ENCODE measurements at places on chromosomes 1 and 21.
A peak's percentile ranks its signal among the peaks of the same experiment; 100 is the strongest.

- DNase-seq = no peak
Observed at GRCh38 chr1:77831976-77832711, 52.7 kb downstream of the MIGA1 start.

GRCh38 chr1:98099501-98099900, 178.7 kb upstream of the DPYD start:
- no peak for DNase-seq

DNA sequence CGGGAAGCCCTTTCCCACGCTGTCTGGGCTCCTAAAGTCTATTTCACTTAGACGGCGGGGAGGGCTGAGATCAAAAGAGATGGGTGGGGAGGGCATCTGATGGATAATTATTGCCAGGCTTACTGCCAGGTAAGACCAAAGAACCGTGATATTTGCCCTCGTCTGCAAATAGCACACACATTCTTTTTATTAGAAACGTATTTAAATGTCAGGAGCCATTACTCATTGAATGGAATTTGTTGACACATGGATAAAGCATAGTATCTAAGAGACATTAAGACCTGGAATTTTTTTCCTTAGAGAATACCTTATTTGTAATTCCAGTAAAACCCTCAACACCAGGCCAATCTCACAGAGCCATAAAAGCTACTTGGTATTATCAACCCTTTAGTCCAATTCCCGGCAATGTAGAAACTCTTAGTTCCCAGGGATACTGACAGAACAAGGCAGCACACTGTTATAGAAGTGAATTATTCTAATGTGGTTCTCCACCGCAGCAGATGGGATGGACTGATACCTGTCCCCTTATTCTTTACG, 10.6 kb downstream of the URB1 start:
- DNase-seq = no peak

DNA sequence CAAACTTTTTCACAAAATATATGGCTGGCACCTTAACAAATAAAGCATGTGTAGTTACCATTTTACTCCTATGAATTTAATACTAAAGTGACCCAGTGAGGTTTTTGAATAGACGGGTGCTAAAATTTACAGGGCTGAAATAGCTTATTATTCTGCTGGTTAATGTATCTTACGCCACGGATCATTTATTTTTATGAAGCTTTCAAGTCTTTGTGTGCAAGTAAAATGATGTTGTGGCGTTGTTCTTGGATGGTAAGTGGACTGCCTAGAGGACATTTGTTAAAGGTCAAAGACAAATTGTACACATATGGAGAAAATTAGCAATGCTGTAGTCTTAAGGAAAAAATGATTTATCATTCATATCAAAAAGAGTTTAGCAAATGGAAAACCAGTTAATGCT, 22.8 kb downstream of the INSL5 start:
- no peak for DNase-seq

GRCh38 chr1:52502789-52503188, 50.1 kb downstream of the TUT4 start:
- DNase-seq = no peak

- DNase-seq = peak; percentile 18
Observed at GRCh38 chr1:212487774-212488435, 55.2 kb downstream of the NENF start.

- no peak for DNase-seq
Observed at GRCh38 chr1:154847891-154848290, 22.2 kb downstream of the KCNN3 start.

- no peak for DNase-seq
Observed at GRCh38 chr1:23479666-23479941, 4.4 kb downstream of the ASAP3 start.

DNA sequence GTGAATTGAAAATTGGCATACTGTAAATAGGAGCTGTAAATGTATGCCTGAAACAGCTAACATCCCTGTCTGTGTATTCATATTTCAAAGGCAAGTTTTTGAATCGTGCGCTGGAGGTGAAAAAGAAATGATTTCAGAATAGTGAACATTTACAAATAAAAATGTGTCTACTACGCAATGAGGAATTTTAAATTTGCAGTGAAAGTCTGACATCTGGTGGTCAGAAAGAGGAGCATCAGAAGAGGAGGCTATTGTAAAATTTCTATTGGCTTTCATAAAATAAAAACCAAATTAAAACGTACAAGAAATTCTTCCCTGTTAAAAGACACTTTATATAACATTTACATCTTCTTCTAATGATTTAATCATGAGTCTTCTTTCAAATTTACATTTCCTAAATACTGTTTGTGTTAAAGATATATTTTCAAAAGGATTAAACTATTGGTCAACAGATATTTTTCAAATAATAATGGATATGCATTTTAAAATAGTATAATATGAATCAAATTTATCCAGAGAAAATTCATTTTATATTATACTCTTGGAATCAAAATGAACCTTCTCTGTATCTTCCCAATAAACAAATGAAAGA, 113.7 kb upstream of the RRP15 start:
- no peak for DNase-seq

GRCh38 chr1:95308276-95309030, 74.4 kb downstream of the RWDD3 start:
- DNase-seq = no peak

DNA sequence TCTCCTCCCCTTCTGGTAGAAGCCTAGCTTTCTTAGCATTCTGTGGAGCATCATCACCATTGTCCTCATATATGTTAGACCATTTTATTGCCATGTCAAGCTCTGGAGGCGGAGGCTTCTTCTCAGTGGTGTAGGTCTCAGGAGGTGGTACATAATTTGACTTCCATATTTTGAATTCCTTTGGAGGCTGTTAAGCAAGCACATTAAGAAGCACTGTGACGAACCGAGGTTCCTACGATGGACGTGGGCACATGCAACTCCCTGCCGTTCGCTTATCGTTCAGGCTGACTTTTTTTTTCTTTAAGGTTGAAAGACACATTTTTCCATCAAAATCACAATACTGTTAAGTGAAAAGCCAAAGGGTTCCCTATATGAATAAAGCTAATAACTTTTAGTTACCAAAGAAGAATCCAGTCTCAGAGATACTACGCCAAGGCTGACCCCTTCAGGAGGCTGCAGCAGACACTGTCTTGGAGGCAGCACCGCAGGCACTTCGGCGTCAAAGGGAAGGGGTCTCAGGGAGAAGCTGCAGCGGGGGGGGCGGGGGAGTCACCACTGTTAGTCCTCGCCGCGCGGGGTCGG, 835 bp downstream of the C1orf52 start:
- no peak for DNase-seq

- DNase-seq = no peak
Observed at GRCh38 chr1:95941121-95941798, 707.2 kb downstream of the RWDD3 start.

DNA sequence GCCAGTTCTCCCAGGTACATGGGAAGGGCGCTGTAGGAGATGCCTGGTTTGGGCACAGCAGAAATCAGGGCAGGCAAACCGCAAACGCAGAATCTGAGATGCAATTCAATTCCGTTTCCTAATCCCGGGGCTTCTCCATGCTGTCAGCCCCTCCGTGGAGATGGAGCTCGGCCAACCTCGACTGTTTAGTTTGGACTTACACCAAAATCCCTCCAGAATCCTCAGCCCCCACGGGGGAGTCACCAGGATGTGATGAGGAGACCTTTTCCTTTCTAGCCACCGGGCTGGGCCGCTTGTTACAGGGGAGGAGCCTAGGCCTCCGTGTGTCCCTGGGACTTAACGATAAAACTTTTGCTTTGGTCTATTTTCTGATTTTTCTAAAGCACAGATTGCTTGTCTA, 7.9 kb downstream of the SLC2A7 start:
- DNase-seq = no peak

- no peak for DNase-seq
Observed at GRCh38 chr1:196550731-196551130, 57.5 kb downstream of the KCNT2 start.

DNA sequence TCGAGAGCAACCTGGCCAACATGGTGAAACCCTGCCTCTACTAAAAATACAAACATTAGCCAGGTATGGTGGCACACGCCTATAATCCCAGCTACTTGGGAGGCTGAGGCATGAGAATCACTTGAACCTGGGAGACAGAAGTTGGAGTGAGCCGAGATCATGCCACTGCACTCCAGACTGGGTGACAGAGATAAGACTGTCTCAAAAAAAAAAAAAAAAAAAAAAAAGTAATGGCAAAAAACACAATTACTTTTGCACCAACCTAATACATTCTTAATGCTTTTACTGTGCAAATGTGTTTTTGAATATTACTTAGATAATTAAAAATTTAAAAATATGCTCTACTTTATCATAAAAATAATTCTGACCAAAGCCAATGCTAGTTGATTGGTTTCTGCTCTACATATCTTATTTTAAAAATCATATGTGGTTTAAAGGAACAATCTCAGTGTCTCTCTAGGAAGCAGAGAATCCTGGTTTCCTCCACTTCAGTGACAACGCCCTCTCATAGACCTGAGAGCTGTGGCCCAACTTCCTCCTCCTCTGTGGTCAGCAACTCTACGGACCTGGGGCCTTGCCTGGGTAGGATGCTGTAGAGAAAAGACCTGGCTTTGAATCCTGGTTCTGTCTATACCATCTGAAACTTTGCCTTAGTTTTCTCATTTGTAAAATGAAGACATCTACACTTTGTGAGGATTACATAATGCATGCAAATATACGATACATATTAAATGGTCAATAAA, 64.7 kb downstream of the TGFBR3 start:
- no peak for DNase-seq

DNA sequence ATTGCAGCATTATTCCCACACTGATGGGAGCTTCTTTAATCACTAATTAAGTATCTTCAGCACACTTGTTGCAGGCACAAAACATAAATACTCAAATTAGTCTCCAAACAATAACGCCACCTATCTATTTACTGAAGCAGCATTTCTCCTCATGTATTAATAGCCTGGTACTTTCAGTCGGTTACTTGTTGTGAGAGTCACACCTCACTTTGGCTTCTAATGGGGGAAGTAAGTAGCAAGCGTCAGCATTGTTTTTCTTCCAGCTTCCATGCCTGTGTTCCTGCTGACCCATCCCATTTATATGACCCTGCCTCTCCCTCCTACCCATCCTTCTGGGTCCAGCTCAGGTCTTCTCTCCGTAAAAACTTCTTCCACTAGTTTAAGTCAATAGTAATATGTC, 31.9 kb upstream of the DENND1B start:
- DNase-seq = no peak

DNA sequence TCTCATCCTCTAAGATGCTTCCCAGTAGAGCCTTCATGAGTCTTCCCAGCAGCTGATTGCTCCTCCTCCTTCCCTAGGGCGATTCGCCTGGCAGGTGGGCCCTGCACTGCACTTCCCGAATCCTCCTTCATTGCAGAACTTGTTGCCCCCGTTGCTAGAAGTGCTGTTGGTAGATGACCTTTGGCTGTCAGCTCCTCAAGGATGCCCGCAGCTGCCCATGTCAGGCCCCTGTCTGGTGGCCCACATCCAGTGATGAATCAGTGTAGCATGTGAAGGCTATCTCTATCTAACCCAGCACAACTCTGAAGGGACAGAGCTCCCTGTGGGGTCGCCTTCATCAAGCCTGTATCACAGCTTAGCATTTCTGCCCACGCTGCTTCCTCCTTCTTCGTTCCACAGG, 52.1 kb upstream of the F3 start:
- no peak for DNase-seq

DNA sequence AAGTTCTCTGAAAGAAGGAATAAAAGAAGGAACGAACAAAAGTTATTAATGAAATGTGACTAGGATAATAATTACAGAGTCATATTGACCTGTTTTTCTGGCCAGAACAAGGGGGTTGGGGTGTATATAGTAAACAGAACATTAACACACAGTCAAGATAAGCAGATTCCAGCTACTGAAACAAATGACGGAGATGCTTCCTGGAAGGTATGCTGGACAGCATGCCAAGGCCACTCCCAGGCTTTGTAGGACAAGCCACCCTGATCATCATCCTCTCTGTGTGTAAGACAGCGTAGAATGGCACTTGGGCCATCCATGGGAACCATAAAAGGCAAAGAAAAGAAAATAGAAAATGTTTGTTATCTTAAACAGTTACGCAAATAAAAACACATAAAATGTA, 120.7 kb downstream of the TGFBR3 start:
- no peak for DNase-seq

- DNase-seq = no peak
Observed at GRCh38 chr1:201110616-201111015, 1.6 kb downstream of the CACNA1S start.

- DNase-seq = no peak
Observed at GRCh38 chr1:165129568-165130164, 226.8 kb downstream of the LMX1A start.

GRCh38 chr1:5751163-5751540, 241.1 kb downstream of the NPHP4 start:
- no peak for DNase-seq

- DNase-seq = no peak
Observed at GRCh38 chr1:181117648-181118449, 29.3 kb downstream of the IER5 start.

DNA sequence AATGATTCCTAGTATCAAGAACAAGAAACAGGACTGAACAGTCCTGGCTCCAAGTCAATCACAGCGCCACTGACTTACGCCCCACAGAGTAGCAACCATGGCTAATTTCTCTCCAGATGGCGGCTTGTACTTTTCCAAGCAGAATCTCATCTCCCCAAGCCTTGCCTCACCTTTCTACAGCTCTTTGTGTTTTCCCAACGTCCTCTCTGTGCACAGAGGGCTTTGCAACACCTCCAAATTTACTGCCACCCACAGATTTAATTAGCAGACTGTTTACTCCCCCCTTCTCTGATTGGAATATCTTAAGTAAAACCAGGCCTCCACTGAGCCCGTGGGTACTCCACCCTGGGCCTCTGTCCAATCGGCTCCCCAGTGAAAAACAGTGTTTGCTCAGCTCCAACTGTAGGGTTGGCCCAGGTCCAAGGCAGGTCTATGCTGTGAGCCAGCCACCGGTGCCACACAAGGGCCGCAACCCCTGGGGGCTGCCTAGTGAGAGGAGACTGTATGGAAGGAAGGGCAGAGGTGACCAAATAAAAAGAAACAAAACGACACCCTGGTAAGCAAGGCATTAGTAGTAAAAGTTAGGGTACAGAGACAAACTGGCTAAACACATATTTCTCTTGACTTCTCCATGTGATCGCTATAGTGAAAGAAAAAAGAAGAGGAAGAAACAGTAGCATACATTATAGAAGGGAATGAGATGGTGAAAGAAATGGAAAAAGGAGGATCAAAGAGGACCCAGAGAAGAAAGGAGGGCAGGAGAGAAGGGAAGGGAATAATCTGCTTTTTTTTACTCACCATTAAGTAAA, 128.4 kb upstream of the SOD1 start:
- DNase-seq = no peak

DNA sequence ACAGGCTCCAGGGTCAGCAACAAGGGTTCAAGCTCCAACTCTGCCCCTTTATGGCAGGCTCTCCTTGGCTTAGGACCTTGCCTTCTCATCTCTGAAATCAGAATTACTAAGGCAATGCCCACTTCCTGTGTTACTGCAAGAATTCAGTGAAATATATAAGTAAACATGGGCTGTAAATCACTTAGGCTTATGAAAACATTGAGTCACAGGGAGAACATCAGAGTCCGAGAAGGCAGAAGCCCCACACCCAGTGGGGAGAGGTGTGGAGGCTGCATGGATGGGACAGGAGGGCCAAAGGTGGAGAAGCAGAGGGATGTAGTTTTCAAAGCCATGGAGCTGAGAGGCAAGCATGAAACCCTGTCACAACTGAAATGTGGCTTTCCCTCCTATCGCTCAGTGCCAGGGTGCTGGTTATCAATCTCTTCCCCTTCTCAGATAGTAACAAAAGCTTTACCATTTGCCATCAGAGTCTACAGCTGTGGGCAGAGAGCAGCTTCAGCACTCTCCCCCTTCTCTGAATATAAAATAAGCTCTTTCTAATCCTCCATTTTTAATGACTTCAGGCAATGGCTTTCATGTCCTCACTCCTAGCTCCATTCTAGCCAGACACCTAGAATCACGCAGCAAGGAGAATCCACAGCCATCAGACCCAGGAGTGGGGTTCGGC, 3.4 kb downstream of the RGS8 start:
- no peak for DNase-seq
